ENCODE measurements at places on chromosomes 5 and 9. TPM values are rescaled to one million over a fixed set of nuclear protein-coding genes. Genes with fewer than 3 reads are reported as not detected.

DNA sequence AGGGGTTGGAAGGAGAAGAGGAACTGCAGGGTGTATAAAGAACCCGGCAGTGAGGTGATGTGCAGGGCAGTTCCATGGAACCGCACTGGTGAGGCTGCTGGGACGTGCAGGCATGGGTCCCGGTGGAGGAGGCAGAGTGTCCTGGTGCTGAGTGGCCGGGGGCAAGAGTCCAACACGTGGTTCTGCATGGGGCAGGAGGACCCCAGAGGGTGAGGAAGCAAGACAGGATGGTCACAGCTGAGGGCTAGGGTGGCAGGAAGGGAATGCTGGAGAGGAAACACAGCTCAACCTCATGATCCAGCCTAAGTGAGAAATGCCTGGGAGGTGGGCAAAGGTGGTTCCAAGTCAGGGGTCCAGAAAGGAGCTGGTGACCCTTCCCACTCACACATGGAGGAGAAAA is 87.2 kb downstream of the S1PR3 start:
- no peak for DNase-seq

DNA sequence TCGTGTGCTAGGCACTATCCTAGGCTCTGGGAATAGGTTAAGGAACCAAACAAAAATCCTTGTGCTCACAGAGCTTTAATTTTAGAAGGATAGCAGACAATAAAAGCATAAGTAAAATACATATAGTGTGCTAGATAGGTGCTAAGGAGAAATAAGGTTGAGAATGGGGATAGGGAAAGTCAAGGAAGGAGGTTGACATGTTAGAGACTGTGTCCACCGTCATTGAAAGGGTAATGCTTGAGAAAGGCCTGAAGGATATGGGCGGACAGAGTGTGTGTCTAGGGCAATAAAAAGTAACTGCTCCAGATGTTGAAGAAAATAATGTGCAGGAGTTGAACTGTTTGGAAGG is 482 bp upstream of the TDRD7 start:
- no peak for DNase-seq

DNA sequence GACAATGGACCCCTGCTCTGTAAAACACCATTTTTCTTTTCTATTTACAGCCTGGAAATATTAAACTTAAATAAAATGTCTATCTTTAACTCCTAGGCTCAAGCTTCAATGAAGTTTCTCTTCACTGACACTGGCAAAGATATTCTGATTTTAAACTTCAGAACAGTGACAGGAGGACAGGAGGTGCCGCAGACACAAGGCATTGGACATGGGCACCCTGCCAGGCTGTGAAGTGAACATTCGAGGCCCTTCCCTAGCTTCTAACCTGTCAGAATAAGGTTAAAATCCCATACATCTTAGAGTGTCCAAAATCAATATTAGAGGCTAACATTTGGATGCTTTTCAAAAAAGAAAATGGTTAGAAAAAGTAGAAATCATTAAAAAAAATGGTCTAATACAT is 9.2 kb downstream of the SEMA5A start:
- no peak for DNase-seq

GRCh38 chr5:131747180-131748105 is 49.4 kb downstream of the FNIP1 start:
- DNase-seq, result no peak

DNA sequence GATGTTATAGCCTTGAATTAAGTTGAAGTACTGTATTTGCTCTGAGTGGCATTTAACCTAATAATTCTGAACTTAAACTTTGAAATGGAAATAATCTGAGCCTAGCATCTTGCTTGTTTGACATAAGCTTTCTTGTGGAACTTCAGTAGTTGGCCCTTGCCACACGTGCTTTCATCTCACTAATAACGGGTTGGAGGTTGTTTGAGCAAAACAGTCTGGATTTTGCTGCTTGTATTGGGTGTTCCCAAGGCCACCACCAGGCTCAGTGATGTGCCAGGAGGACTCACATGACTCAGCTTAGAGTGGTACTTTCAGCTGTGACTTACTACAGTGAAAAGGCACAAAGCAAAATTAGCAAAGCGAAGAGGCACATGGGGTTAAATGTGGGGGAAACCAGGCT is 35.7 kb downstream of the SECISBP2 start:
- DNase-seq, result no peak

DNA sequence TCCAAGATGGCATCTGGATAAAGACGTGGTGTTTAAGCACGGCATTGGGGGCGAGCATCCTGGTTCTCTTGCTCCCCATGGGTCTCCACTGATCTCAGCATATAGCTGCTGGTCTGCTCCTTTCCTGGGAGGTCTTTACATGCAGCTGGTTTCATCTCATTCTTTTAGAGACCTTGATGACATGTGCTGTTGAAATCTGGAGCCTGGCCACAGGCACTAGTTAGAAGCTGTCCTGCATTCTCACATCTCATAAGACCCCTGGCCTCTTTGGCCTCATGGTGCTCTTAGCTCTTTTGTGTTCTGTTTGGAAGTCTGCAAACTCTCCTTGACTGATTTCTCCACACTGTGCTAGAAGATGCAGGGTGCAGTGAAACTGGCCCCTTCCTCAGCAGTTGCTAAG is 113.0 kb downstream of the SMARCA2 start:
- DNase-seq, result no peak

- DNase-seq, result no peak
Observed at GRCh38 chr9:84903963-84904362, 234.4 kb downstream of the NTRK2 start.

GRCh38 chr9:13088720-13089427 is 190.6 kb downstream of the MPDZ start:
- peak; percentile 18 for DNase-seq

DNA sequence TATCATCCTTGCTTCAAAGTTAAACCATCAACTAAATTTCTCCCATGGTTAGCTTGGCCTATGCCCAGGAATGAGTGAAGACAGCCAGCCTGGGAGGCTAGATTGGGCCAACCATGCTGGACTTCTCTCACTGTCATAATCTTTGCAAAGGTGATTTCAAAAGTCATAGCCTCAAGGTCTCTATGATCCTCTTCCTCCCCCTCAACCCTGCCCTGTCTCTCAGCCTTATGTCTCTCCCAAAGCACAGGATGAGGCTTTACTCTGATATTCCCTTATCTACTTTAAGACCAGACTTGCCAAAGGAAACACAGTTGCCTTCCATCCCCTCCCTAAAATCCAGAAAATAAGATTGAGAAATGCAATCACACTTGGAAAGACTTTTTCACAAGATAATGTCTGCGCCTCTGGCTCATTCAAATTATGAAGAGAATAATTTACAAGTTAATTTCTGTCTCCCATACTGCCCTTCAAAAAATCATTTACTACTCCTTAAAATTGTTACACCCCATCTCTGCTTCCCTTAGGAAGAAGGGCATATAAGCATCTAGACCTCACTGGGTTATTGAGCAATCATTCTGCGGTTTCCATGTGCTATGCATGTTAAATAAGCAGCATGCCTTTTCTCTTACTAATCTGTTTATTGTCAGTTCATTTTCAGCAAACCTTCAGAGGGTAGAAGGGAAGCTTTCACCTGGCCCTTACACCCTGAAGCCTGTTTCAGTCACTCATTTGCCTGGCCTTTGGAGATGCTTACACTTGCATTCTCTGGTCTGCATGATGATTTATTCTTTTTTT is 113.8 kb upstream of the ANKRD55 start:
- DNase-seq, result peak; percentile 94

- DNase-seq, result no peak
Observed at GRCh38 chr5:125446986-125447385, 700.5 kb upstream of the ZNF608 start.

- DNase-seq, result no peak
Observed at GRCh38 chr9:7293091-7293490, 506.5 kb downstream of the DMAC1 start.

- DNase-seq, result no peak
Observed at GRCh38 chr5:124438026-124438902, 308.2 kb downstream of the ZNF608 start.

- DNase-seq, result no peak
Observed at GRCh38 chr5:84228266-84228665, 156.4 kb downstream of the EDIL3 start.

GRCh38 chr9:12735665-12736064 is 39.2 kb upstream of the LURAP1L start:
- DNase-seq, result no peak

DNA sequence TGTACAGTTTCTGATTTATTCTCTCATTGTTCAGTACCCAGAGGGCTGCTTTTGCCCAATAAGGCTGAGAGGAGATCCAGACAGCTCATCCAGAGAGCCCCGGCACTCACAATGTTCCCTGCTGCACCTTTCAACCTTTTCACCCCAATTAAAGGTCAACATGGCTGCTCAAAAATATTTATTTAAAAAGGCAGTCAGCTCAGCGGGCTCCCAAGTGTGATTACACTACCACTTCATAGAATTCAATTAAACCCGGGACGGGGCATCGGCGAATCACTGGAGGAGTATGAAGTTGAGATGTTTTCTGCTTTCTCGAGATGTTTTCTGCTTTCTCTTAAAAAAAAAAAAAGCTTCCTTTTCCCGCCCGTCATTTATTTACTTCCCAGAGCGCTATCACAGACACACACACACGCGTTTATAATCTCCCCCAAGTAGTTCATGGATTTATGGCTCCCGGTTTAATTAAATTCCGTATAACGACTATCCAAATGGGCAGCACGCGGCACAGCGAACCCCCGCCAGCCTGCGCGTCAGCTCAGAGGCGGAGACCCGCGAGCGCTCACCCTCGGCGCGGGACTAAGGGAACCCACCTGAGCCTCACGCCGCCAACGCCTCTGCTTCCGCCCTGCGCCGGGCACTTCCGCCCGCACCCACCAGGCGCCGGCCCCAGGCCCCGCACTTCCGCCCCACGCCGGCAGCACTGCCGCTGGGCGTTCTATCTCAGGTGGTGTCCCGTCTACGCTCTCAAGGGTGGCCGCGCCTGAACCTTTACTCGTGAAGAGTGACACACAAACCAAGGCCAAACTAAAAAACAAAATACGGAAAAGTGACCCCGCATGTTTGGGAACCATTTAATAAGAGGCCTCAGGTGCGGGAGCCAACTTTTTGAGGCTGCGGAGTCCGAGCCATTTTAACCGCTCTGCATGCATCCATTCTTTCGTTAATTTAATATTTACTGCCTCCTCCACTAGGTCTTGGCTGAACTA is at the start of gene C5orf63:
TSS of gene C5orf63 (minus strand) at position 642 of the 986 bp plus-strand sequence. CDS start 14,507 bp downstream, outside the sequence.
- DNase-seq, result no peak

- DNase-seq, result no peak
Observed at GRCh38 chr9:137326445-137327065, 24.5 kb upstream of the NRARP start.

DNA sequence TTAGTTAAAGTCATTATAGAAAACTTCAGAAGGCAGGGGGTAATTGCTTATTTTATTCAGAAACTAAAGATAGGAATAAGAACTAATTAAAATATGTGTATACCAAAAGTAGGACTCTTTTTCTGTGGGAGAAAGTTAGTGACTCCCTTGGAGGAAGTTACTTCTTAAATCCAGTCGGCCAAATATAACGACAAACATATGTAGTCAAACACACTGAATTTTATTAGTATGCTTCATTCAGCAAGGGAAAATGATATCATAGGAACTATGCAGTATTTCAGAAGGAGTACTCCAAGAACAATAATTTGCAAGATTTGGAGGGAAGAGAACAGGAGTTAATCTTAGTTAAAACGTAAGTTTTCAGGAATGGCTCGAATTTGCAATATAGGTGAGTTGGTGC is 432.6 kb downstream of the CYLC2 start:
- no peak for DNase-seq

GRCh38 chr5:159663986-159664385 is 252.3 kb upstream of the ADRA1B start:
- DNase-seq, result no peak

GRCh38 chr5:167710444-167711073 is 580.9 kb upstream of the WWC1 start:
- no peak for DNase-seq

GRCh38 chr5:82909771-82910170 is 167.4 kb downstream of the TMEM167A start:
- no peak for DNase-seq

Gene CAVIN4
- total RNA-seq, result 3.6 TPM

Gene LIX1
- total RNA-seq, result not detected

Gene SWI5
- total RNA-seq, result 37.4 TPM

Gene PDZD2
- total RNA-seq, result 6.7 TPM

Gene PCDHAC1
- 0.07 TPM for total RNA-seq

Gene NEURL1B
- total RNA-seq, result 5.1 TPM

Gene SLC36A2
- total RNA-seq, result not detected

Gene SGCD
- 0.29 TPM for total RNA-seq

Gene POLR3G
- 10.9 TPM for total RNA-seq

Gene CRAT
- 29.4 TPM for total RNA-seq
